ENCODE measurements at places on chromosomes 3 and 15. TPM values are rescaled to one million over a fixed set of nuclear protein-coding genes. Genes with fewer than 3 reads are reported as not detected.
A peak's percentile ranks its signal among the peaks of the same experiment; 100 is the strongest.

Gene GOLGA6L10
- 3.0 TPM for total RNA-seq

DNA sequence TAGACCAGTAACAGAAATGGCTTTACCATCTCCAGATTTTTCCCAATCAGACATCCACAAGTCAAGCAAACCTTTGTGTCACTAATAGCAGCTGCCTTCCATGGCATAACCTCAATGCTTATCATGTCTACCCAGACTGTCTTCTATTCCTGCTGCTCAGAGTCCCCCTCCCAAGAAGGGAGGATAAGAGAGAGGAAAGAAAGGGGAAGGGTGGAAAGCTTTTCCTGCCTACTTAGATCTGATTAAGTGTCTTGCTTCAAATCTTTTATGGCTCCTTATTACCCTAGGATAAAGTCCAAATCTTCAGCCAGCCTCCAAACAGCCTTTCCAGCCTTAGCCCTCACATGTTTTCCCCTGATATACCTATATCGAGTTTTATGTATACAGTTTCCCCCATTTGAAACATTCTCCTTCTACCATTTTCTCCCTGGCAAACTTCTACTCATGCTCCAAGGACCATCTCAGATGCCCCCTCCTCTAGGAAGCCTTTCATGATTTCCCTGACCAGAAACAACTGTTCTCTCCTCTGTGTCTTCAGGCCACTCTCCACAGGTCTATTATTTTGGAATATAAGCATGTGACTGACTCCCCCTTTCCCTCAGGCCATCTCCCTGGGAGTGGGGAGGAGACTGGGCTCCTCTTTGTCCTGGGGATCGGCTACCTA is 7.9 kb upstream of the SSUH2 start:
- no peak for ATAC-seq

Gene SMCO1
- not detected for total RNA-seq

DNA sequence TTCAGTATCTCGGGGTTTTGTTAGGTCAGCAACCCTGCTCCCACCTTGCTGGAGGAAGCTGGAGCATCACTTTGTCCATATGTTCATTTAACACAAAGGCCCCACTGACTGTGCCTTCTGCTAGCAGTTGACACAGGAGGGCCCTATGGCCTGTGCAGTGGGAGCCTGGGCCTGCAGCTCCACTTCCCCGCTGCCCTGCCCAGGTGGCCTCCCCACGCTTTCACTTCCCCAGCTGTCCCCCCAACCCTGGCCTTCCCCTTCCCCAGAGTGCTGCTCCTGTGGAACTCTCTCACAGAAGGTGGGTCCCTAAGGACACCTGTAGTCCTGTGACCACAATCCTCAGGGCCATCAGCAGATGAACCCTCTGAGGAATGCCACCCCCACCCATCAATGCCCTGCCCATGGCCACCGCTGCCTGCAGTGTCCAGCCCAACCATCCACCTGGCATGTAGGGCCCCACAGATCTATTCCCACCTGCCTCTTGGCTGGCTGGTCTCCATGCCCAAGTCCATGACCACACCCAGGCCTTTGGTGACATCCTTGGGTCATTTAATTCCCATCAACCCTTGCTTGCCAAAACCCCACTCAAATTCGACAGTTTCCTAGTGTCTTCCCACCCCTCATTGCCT is 13.5 kb downstream of the TBC1D21 start:
- ATAC-seq, result no peak

Gene CADM2
- 0.45 TPM for total RNA-seq

Gene MUSTN1
- total RNA-seq, result 1.9 TPM

DNA sequence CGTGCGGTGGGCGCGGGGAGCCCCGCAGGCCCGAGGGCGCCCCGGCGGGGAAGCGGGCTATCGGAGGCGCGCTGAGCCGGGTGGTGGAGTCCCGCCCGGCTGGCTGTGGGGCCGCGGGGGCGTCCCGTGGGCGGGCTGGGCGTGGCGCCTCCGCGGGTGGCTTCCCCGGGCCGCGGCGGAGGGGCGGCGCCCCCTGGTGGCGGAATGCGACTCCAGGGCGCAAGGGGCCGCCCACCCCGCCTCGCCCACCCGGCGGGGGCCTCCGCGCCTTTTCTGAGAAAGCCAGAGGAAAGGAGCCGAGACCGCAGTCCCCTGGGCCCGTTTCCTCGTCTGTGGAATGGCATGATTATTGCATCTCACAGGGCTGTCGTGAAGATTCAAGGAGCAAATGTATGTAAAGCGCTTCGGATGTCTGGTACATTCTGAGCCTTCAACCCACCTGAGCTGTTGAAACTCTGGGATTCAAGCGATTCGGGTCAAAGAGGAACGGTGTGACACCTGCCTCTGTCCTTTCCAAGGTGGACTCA is 31.9 kb upstream of the RAB6B start:
- ATAC-seq, result peak; percentile 93

Gene MRPS25
- total RNA-seq, result 83.5 TPM

- ATAC-seq, result no peak
Observed at GRCh38 chr3:110362751-110363150, 708.9 kb upstream of the NECTIN3 start.

GRCh38 chr3:174202116-174202515 is 657.0 kb upstream of the NAALADL2 start:
- ATAC-seq, result no peak

- ATAC-seq, result no peak
Observed at GRCh38 chr15:85543741-85544155, 163.3 kb downstream of the AKAP13 start.

GRCh38 chr3:31704591-31705179 is 172.0 kb downstream of the STT3B start:
- peak; percentile 79 for ATAC-seq

Gene OR5K2
- total RNA-seq, result not detected

GRCh38 chr15:86004061-86004460 is 75.6 kb upstream of the AGBL1 start:
- no peak for ATAC-seq

Gene IGSF10
- total RNA-seq, result 0.97 TPM

Gene SLC24A5
- 0.31 TPM for total RNA-seq

DNA sequence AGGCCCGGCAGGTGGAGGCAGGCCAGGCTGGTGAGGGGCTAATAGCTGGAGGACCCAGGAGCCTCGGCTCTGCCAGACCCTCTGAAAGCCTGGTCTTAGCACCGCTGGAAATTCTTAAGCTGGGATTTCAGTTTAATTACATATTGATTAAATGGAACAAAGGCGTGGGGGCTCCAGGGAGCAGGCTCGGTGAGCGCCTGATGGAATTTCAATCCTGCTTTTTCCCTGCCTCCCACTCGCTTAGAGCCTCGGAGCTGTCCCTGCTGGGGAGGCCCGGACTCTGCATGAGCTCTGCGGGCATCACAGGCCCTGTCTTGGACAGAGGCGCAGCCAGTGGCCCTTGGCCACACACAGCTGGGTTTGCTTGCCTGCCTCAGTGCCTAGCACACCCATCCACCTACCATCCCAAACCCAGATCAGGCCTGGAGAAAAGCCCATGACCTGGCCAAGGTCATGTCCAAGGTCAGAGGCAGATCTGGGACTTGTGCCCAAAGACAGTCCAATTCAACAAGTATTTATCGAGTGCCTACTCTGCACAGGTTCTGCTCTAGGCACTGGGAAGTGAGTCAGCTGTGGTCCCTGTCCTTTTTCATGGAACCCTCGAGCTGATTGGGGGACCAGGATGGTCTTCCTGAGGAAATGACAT is 40.6 kb downstream of the LINGO1 start:
- no peak for ATAC-seq

DNA sequence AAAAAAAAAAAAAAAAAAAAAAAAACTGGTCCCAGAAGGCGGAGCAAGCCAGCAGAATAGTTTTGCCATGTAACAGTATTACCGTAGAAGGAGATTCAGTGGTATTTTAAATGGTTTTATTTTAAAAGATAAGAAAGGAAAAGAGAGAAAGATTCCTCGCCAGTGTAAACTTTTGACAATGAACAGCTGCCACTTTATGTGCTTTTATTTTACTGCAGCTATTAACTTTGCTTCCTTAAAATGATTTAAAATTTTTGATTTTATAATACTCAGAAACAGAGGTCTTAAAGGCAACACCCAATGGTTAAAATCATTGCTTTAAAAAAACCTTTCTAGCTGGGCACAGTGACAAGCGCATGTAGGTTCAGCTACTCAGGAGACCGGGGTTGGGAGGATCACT is 46.8 kb downstream of the TMCO5A start:
- ATAC-seq, result no peak

Gene PAQR9
- total RNA-seq, result 1.0 TPM

Gene MTFMT
- 7.2 TPM for total RNA-seq

Gene ENTPD3
- total RNA-seq, result 0.33 TPM

Gene TM4SF18
- total RNA-seq, result not detected

GRCh38 chr3:111800472-111800871 is 58.6 kb upstream of the PHLDB2 start:
- ATAC-seq, result no peak

DNA sequence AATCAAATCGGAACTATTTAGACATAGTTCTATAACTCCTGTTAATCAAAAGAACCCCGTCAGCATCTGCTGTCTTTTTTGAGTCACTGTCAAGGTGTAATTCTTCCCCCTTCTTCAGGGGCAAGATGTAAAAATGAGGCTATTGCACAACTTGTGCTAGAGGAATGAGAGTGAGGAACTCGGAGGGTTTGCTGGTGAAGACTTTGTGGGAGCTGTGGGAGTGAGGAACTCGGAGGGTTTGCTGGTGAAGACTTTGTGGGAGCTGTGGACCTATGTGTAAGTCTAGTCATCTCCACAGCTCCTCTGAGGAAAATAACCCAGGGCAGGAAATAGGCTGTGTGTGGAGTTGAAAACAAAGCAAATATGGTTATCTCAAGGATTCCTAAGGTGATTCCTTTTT is 2.5 kb upstream of the CERS3 start:
- ATAC-seq, result no peak

DNA sequence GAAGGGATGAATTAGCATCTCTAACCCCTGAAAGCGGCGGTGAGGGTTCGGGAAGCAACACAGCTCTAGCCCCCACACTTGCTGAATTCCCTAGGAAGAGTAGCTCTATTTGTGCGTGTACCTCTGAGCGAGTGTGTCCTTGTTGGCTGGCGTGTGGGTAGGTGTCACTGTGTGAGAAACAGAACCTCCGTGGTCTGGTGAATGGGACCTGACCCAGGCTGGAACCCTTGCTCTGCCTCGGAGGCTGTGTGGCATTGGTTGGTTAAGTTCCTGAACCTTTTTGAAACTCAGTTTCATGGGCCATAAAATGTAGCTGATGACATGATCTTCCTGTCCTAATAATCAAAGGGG is 414 bp upstream of the TMEM115 start:
- no peak for ATAC-seq

DNA sequence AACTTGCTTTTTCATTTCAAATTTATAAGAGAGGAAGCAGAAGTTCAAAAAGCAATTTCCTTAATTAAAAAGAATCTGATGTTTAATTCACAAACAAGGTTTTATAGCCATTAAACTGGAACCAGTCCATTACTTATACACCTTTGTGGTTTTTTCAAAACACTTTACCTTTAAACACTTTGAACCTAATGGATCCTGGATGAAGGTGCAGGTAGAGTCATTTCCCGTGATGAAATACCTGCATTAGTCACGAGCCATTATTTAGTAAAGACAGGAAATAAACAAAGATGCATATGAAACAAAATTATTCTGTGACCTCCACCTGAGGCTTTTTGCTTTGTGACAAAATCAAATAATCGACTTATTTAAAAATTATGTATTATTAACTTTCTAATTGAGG is 341.7 kb upstream of the UBE2E2 start:
- no peak for ATAC-seq

DNA sequence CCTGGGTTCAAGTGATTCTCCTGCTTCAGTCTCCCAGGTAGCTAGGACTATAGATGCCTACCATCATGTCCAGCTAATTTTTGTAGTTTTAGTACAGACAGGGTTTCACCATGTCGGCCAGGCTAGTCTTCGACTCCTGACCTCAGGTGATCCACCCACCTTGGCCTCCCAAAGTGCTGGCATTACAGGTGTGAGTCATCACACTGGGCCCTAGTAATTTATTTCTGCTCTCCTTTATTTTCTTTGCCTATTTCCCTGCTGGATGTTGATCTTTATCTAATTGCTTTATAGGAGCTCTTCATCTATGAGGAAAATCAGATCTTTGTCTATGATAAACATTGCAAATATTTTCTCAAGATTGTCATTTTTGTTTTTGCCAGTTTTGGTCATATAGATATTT is 31.7 kb downstream of the UQCC5 start:
- no peak for ATAC-seq

DNA sequence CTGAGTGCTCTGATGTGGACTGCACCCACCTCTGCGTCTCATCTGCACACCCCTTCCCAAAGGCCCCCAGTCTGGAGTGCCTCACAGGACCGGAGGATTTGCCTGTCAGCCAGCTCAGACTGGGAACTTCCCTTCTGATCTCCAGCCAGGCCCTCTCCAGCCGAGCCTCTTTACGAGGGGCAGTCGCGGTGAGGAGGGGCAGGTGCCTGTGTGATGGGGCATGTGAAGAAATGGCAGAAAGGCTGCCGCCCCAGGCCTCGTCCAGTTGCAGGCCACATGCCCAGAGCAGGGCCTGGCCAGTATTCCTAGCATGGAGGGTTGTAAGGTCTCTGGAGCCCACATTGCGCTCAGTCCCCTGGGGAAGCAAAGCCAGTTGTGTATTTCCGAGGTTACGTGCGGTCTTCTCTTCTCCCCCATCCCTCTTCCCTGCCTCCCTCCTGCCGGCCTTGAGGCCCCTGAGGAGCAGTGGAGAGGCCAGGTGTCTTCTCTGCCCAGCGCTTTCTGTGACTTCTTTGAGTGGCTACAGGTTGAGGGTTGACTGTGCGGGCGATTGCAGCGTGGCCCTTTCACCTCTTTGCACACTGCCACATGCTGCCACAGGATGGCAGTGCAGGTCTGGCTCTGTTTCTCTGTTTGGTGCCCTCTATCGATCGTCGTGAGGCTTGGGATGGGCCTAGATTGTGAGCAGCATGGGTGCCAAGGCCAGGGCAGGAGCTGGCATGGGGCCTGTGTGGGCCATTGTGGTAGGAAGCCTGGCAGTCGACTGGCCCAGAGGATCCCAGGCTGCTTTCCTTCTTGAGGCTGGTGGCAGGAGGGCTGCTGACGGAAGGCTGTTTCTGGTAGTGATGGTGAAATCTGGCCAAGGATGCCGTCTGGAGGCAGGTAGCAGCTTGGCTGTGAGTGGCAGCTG is 5.3 kb downstream of the CLK3 start:
- peak; percentile 86 for ATAC-seq

Gene LIPH
- 0.57 TPM for total RNA-seq

- no peak for ATAC-seq
Observed at GRCh38 chr3:5190147-5190791, 2.8 kb downstream of the EDEM1 start.

- no peak for ATAC-seq
Observed at GRCh38 chr15:63587527-63587926, 9.7 kb upstream of the FBXL22 start.

Measured in motor neuron (in vitro differentiated cells).